ENCODE measurements at places on chromosomes 3 and 15.

DNA sequence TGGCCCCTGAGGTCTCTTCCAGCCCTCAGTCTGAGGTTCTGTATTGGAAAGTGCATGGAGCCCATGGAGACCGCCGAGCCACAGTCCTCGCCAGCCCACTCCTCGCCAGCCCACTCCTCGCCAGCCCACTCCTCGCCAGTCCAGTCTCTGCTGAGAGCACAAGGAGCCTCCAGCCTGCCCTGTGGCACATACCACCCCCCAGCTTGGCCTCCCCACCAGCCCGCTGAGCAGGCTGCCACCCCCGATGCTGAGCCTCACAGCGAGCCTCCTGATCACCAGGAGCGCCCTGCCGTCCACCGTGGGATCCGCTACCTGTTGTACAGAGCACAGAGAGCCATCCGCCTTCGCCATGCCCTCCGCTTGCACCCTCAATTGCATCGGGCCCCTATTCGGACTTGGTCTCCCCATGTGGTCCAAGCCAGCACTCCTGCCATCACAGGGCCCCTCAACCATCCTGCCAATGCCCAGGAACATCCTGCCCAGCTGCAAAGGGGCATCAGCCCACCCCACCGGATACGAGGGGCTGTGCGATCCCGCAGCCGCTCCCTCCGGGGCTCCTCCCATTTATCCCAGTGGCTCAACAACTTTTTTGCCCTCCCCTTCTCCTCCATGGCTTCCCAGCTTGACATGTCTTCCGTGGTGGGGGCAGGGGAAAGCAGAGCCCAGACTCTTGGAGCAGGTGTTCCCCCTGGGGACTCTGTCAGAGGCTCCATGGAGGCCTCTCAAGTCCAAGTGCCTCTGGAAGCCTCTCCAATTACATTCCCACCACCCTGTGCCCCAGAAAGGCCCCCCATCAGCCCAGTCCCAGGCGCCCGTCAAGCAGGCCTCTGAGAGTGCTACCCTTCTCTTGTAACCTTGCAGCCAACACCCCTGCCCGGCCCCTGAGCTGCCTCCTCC lies 40.9 kb downstream of the PML start:
- no peak for DNase-seq

- no peak for DNase-seq
Observed at GRCh38 chr15:50113187-50113505, 5.9 kb downstream of the ATP8B4 start.

DNA sequence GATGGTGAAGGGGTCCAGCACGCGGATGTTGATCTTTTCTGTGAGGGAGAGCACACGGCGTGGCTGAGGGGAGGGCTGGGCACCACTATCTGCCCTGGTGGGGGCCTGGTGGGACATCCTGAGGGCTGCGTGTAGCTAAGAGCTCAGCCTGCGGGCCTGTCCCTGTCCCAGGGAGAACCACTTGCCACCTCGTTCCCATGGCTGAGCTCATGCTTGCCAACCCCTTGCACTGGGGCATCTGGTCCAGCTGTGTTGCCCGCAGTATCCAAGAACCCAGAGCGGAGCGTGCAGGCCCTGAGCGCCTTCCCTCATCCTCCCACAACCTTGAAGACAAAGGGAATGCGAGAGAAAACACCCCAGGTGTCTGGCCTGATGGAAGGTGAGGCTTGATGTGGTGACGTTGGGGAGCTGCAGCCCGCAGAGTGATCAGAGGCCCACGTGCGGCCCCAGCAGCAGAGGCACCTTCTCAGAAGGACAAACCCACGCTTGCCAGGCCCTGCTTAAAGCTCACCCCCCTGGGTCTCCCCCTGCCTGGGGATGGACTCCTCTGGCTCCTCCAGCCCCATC lies 28.9 kb downstream of the TKT start:
- no peak for DNase-seq

- DNase-seq: no peak
Observed at GRCh38 chr3:121998611-121999473, 23.2 kb downstream of the ILDR1 start.

GRCh38 chr3:60812502-60812901 lies 438.8 kb downstream of the FHIT start:
- DNase-seq: no peak

DNA sequence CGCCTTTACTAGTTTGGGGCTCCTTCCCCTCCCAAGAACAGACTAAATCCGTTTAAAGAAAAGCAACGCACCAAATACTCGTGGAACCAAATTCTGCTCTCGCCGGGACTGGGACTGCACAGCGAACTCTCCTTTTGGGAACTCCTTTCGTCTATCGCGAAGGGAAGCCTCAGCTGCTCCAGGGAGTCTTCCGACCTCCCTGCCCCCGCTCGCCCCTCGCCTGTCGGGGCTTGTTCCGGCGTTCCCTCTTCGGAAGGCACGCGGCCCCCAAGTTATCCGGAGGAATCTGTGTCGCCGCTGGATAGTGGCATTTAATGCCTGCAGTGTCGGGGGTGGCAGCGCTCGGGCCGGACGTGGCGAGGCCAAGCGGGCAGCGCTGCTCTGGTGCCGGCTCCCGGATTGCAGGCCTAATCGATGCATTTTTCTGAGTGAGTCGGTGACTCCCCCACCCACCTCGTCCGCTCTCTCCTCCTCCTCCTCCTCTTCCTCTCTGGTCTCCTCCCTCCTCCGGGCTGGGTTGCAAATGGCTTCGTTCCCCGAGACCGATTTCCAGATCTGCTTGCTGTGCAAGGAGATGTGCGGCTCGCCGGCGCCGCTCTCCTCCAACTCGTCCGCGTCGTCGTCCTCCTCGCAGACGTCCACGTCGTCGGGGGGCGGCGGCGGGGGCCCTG lies at the start of gene TRIM71:
Gene TRIM71, plus strand, starts transcription at position 440 of the 671 bp plus-strand sequence. Its CDS starts 84 bp downstream, at position 524.
- DNase-seq: peak; percentile 1

GRCh38 chr3:152174876-152175527 lies 93.7 kb upstream of the MBNL1 start:
- no peak for DNase-seq

- DNase-seq: no peak
Observed at GRCh38 chr15:89366656-89367393, 32.2 kb upstream of the POLG start.

- no peak for DNase-seq
Observed at GRCh38 chr15:79166311-79166955, 75.9 kb upstream of the RASGRF1 start.

DNA sequence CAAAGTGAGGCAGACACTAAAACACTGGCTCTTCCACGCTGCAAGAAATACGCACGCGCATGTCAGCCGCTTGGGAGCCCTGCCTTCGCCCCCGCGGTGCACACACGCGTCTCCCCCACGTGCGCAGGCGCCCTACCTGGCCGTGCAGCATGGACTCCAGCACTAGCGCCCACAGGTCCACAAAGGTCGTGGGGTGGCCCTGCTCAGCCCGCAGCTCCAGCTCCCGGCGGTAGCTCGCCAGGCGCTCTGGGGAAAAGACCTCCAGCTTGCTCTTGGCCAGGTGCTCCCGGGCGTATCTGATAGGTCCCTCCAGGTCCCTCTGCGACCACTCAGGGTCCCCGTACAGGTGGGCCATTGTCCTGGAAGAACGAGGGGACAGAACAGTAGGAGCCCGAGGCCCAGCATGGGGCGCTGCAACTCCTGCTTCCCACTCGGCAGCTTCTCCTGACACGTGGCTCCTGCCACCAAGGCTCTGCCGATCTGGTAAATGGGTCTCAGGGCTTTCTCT lies 14.9 kb downstream of the PLA2G4D start:
- no peak for DNase-seq

GRCh38 chr3:87800516-87800915 lies 258.3 kb downstream of the CGGBP1 start:
- DNase-seq: no peak

DNA sequence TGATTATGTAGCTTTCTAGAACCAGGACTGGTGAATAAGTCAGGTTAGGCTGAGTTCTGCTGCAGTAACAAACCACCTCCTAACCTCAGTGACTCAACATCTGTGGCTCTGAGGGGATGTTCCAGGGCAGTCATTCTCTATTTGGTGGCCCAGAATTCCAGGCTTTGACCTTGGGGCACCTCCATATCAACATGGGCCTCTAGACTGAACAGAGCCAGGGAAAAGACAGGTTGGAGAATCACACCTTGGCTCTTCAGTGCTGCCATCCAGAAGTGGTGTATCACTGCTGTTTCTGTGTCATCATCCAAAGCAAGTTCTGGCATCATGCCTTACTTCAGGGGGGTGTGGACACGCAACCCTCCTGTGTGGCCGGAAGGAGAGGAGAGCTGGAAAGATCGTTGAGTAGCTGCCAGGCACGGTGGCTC lies 15.3 kb downstream of the ZBTB47 start:
- no peak for DNase-seq

- DNase-seq: no peak
Observed at GRCh38 chr15:40008061-40008765, 30.8 kb downstream of the SRP14 start.

GRCh38 chr3:15263926-15264325 lies 57.9 kb downstream of the CAPN7 start:
- DNase-seq: no peak

GRCh38 chr3:94101860-94102259 lies 39.0 kb downstream of the NSUN3 start:
- no peak for DNase-seq

DNA sequence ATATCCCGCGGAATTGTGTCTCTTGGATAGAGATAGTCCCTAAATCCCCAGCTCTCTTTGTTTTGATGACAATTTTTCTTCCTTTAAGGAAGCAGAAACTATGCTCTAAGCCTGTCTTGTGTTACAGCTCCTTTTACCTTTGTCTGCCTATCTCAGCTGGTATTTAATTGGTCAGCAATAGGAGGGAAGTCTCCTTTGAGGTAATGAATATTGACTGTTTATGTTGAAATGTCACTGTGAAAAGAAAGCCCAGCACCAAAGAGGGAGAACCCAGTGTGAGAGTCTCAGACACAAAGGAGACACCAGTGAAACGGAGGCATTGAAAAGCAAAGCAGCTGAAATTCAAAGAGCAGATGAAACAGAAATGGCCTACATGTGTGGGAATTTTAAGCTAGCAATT lies 372.6 kb downstream of the NR2F2 start:
- DNase-seq: no peak

DNA sequence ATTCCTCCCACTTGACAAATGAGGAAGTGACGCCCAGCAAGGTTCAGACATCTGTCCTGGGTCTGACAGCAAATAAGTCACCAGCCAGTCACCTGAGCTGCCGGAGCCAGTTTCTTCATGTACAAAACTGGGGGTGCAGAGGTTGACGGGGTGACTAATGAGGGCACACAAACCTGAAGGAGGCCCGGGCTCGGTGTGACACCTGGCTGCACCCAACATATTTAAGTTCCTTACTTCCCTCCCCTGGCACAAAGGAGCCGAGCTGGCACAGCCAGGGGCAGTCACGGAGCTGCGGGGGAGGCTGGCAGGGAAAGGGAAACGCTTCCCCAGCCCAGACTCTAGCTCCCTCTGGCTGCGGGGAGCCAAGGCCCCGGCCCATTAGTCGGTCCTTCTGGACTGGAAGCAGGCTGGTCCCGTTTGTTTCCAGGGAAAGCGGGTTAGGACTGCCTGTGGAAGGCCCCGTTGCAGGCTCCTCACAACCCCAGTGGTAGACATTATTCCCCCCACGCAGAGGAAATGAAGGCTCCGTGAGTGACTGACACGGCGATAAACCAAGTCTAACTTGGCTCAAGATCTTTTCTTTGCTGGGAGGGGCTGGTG lies 2.3 kb downstream of the FBXL22 start:
- peak; percentile 87 for DNase-seq

GRCh38 chr15:53305554-53305953 lies 453.9 kb downstream of the WDR72 start:
- no peak for DNase-seq

DNA sequence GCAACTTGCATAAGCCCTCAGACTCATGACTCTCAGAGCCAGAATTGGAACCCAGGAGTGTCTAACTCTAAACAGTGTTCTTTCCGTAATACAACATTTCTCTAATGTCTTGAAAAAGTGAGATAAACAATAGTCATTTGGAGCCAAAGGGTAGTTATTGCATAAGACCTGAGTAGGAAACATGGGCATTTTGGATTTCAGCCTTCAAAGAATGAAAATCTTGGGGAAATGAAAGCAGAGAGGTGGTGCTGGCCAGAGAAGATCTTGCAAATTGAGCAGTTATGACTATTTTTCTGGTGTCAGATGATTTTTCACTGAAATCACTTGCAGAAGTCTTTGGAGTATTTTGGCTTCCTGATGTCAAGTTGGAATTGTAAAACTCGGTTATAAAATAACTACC lies 379.4 kb downstream of the DIPK2A start:
- no peak for DNase-seq

- DNase-seq: no peak
Observed at GRCh38 chr15:31342381-31342780, 15.7 kb downstream of the KLF13 start.

- no peak for DNase-seq
Observed at GRCh38 chr15:58148633-58149445, 10.7 kb downstream of the AQP9 start.

DNA sequence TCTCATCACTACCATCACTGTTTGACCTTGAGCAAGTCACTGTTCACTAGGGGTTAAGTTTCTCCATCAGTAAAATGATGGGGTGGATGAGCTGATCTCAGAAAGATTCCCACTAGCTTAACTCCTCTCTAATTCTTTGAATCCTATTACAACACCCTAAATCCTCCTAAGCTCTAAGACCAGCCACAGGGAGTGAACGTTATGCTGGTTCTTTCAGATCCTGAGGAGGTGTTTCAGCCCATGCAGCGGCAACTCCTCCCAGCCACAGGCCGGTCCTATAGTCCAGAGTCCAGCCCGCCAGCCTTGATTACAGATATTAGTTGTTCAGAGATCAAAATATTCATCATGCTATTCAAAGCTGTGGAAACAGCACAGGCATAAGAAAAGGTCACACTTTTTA lies 15.1 kb downstream of the MB21D2 start:
- no peak for DNase-seq

DNA sequence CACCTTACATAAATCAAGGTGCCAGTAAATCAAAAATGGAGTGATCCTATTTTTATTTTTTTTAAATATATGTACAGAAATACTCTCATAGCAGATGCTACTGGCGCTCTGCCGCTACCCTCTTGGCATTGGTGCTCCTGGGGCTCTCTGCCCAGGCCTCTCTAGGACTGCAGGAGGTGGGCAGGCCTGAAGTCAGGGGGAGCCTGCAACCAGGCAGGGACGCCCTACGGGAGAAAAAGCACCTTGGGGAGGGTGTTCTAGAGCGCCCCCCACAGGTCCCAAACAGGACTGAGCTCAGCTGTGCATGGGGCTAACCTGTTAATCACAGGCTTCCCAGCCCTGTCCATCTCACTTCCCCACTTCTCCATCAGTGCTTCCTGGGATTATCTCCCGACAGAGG lies 192.5 kb downstream of the SHQ1 start:
- DNase-seq: no peak

GRCh38 chr3:73687106-73688004 lies 62.6 kb upstream of the PDZRN3 start:
- DNase-seq: no peak
